Testis (tissue), 5 donors: ENCODE measurements at places on chromosomes 1 and 21. TPM values are rescaled to one million over a fixed set of nuclear protein-coding genes. Genes with fewer than 3 reads are reported as not detected.

DNA sequence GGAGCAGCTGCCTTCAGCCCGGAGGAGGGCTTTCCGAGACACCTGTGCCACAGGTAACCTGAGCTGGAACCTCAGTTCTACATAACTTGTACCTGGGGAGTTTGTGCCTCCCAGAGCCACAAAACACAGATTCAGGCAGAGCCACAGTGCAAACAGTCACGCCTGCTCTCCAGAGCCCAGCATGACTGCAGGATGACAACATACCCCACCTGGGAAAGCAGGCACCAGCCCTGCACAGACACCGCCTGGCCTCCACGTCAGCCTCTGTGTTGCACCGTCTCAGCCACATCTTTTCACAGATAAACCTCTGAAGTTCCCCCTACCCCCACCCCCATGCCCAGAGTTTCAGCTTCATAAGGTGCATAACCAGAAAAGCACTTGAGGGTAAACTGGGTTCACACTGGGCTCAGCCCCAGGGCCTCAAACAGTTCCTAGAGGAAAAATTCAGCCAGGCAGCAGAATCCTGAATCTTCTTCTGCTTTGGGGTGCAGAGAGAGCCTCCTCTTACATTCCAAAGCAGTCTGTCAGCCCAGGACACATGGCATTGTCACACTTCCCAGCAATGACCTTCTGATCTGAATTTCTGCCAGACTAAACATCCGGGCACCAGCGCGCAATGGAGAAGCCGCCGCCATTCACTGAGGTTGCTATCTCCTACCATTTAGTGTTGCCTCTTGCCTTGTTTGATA is 229.5 kb downstream of the TOMM20 start:
- H3K27ac ChIP-seq = no peak overlapping the region
- H3K27me3 ChIP-seq = no peaks in the 10 kb centered on the region
- H3K4me1 ChIP-seq = no peaks in the 10 kb centered on the region
- H3K4me3 ChIP-seq = no peak overlapping the region
- no peaks in the 10 kb centered on the region for H3K36me3 ChIP-seq

DNA sequence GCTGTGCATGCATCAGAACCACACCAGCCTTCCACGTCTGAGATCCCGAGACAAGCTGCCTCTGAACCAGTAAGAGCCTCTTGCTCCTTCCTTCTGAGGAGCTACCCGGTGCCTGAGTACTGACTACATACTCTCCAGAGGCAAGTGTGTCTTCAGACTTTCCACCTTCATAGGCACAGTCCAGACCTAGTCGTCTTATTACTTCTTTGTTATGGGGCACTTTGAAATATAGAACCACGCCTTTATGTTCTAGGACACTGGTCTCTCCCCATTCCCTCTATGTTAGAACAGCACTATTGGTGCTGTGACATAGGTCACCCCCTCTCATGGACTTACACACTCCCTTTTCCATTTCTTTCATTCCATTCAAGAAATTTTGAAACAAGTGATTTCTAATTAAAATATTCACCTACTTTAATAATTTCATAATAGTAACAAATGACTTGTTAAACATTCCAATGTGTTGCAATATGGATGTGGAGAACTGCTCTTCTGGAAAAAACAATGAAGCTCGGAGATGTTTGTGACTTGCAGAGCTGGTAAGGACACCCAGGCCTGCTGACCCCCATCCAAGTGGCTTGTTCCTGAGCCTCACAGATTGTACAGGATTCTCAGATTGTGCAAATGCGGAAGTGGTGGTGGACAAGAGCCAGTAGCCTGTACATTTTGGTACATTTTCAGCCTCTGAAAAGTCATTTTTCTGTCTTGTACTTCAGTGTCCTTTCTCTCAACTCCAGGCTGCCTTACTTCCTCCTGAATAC is 76.1 kb upstream of the SIPA1L2 start:
- no peak overlapping the region for H3K4me3 ChIP-seq
- no peak for DNase-seq
- H3K27me3 ChIP-seq = no peaks in the 10 kb centered on the region
- H3K27ac ChIP-seq = no peak overlapping the region

DNA sequence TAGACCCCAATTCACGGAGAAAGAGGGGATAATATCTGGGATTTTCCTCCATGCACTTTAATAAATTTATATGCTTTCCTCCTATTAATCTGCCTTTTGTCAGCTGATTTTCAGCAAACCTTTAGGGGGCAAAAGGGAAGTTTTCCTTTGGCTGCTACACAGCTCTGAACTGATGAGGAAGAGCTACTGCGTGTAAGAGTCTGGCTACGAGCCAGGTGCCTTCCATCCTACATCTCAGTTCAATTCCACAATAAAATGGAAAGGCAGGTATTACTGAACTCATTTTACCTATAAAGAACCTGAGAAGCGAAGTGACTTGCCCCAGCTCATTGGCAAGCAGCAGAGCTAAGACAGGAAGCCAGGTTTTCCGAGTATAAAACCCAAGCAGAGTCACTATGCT is 28.3 kb upstream of the ZNF326 start:
- H3K4me1 ChIP-seq = no peaks in the 10 kb centered on the region
- no peak overlapping the region for H3K27ac ChIP-seq
- no peak for DNase-seq
- H3K27me3 ChIP-seq = no peaks in the 10 kb centered on the region

- H3K27ac ChIP-seq = peak within 1 kb of the TSS; percentile 85
- no peaks in the 10 kb centered on the region for H3K27me3 ChIP-seq
- peaks cover 9% of the 10 kb centered on the region for H3K4me1 ChIP-seq
- H3K36me3 ChIP-seq = no peaks in the 10 kb centered on the region
- peak within 1 kb of the TSS; percentile 91 for H3K4me3 ChIP-seq
Observed at GRCh38 chr1:52697795-52698674, at the start of gene COA7. TSS of gene COA7 (minus strand) at chr1:52698347. CDS start at chr1:52698326, 21 bp downstream.

GRCh38 chr1:59494145-59494833 is 197.4 kb downstream of the FGGY start:
- H3K4me1 ChIP-seq = peaks cover 6% of the 10 kb centered on the region
- DNase-seq = no peak
- no peaks in the 10 kb centered on the region for H3K27me3 ChIP-seq
- no peak overlapping the region for H3K4me3 ChIP-seq
- H3K27ac ChIP-seq = no peak overlapping the region

DNA sequence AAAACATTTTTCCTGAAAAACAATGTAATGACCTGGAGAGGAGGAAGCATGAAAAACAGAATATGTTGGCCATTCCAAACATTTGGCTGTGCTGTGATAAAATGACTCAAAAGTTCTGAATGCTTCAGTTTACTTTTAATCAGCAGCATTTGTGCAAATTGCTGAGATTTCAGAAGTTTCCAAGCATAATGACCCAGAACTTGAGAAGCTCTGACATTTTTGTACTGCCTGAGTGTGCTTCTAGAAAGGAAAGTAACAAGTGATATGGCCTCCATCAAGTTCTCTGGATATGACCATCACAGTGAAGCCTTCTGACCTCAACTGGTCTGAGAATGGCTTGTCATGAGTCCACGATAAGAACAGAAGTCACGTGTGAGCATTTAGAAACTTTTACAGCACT is 283.4 kb upstream of the ZRANB2 start:
- no peak for DNase-seq
- no peak overlapping the region for H3K4me3 ChIP-seq
- H3K4me1 ChIP-seq = no peaks in the 10 kb centered on the region
- no peaks in the 10 kb centered on the region for H3K27me3 ChIP-seq
- H3K36me3 ChIP-seq = no peaks in the 10 kb centered on the region
- H3K27ac ChIP-seq = no peak overlapping the region

- H3K4me3 ChIP-seq = no peak overlapping the region
- no peaks in the 10 kb centered on the region for H3K36me3 ChIP-seq
- H3K4me1 ChIP-seq = peaks cover 5% of the 10 kb centered on the region
- no peak overlapping the region for H3K27ac ChIP-seq
- H3K27me3 ChIP-seq = no peaks in the 10 kb centered on the region
Observed at GRCh38 chr1:161017756-161018630, 3.0 kb downstream of the F11R start.

LRRC42 gene
- total RNA-seq = 37.8 TPM

DNA sequence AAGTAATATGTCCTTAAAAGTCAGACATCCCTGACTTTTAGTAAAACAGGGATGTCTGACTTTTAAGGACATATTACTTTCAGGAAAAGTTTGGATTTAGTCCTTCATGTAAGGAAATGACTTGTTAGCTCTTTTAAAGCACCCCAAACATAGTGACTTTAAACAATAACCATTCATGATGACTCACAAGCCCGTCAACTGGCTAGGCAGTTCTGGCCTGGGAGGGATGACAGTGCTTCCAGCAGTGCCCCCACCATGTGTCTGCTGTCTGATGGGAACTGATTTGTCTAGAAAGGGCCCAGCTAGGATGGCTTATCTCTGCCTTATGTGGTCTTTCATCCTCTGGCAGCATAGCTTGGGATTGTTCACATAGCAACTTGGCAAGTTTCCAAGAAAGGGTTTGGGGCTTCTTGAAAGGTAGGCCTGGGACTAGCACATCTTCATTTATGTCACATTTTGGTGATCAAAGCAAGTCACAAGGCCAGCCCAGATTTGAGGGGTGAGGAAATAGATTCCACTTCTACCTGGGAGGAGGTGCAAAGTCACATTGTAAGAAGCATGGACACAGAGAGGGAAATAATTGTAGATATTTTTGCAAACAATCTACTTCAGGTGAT is 143.5 kb downstream of the C1orf94 start:
- no peaks in the 10 kb centered on the region for H3K4me1 ChIP-seq
- H3K4me3 ChIP-seq = no peak overlapping the region
- H3K27ac ChIP-seq = no peak overlapping the region
- H3K36me3 ChIP-seq = no peaks in the 10 kb centered on the region
- H3K27me3 ChIP-seq = no peaks in the 10 kb centered on the region
- DNase-seq = no peak

- no peak for DNase-seq
- no peaks in the 10 kb centered on the region for H3K36me3 ChIP-seq
- H3K27ac ChIP-seq = peak overlapping the region; percentile 89
- peaks cover 50% of the 10 kb centered on the region for H3K4me1 ChIP-seq
- H3K4me3 ChIP-seq = peak overlapping the region; percentile 96
- no peaks in the 10 kb centered on the region for H3K27me3 ChIP-seq
Observed at GRCh38 chr1:154181944-154182343, 10.0 kb downstream of the TPM3 start.

- H3K27ac ChIP-seq = no peak overlapping the region
- no peak overlapping the region for H3K4me3 ChIP-seq
- no peaks in the 10 kb centered on the region for H3K36me3 ChIP-seq
- DNase-seq = no peak
Observed at GRCh38 chr1:94006604-94007003, 97.4 kb upstream of the GCLM start.

- no peaks in the 10 kb centered on the region for H3K36me3 ChIP-seq
- no peak overlapping the region for H3K4me3 ChIP-seq
- no peak overlapping the region for H3K27ac ChIP-seq
- H3K4me1 ChIP-seq = peaks cover 23% of the 10 kb centered on the region
- DNase-seq = no peak
Observed at GRCh38 chr1:55696891-55697290, 481.7 kb upstream of the USP24 start.

DNA sequence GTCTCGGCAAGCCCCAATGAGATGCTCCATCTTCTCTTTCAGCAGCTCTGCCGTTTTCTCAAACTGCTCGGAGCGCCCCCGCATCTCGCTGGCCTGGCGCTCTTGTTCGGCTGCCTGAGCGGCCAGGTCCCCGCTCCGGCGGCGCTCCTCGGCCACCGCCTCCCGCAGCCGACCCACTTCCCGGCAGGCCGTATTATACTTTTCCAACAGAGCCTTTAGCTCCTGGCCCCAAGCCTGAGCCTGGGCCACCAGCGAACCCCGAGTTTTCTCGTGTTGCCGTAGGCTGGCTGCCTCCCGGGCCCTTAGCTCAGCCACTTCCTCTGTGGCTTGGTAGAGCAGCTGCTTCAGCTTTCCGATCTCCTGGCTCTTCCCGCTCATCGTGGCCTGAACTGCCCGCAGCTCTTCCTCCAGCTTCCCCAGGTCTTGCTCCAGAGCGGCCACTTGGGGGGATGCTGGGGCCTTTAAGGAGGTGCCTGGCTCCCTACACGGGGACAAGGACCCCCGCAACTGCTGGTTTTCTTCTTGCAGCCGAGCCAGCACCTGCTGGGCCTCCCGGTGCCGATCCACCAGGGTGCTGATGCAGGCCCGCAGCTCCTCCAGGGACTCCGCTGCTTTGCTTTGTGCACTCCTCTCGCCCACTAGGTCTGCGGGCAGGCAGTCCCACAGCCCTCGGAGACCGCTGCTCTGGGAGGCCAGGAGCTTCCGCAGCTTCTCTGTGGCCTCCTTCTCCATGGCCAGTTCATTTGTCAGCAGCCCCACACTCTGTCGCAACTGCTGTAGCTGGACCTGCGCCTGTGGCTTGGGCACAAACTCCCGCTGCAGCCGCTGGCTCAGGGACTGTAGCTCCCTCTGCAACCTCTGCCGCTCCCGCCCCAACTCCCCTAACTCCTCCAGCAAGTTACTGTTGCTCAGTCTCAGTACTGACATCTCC is 13.4 kb upstream of the PIAS3 start:
- no peaks in the 10 kb centered on the region for H3K27me3 ChIP-seq
- no peaks in the 10 kb centered on the region for H3K36me3 ChIP-seq
- peaks cover 18% of the 10 kb centered on the region for H3K4me1 ChIP-seq
- peak overlapping the region; percentile 79 for H3K27ac ChIP-seq
- peak overlapping the region; percentile 43 for H3K4me3 ChIP-seq

CRP gene
- total RNA-seq = 0.16 TPM

ELAPOR1 gene
- total RNA-seq = 47.8 TPM

- H3K4me3 ChIP-seq = no peak overlapping the region
- H3K36me3 ChIP-seq = no peaks in the 10 kb centered on the region
- no peaks in the 10 kb centered on the region for H3K27me3 ChIP-seq
Observed at GRCh38 chr1:160830321-160831153, 32.1 kb downstream of the CD244 start.

CYP4A11 gene
- total RNA-seq = 0.16 TPM

GRCh38 chr1:10679496-10680220 is 116.8 kb downstream of the CASZ1 start:
- H3K4me1 ChIP-seq = no peaks in the 10 kb centered on the region
- H3K36me3 ChIP-seq = no peaks in the 10 kb centered on the region

DNA sequence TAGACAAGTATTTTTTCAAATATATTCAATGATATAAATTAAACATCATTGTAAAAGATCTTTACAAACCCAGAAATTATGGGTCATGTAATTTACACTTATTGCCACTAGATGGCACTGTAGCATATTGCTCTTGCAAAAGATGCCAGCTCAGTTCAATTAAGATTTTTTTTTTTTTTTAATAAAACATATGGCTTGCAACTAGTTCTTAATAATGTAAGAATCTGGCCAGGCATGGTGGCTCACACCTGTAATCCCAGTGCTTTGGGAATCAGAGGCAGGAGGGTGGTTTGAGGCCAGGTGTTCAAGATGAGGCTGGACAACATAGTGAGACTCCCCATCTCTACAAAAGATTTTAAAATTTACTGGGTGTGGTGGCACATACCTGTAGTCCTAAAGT is 49.4 kb upstream of the DESI2 start:
- H3K36me3 ChIP-seq = no peaks in the 10 kb centered on the region
- no peaks in the 10 kb centered on the region for H3K27me3 ChIP-seq
- no peak overlapping the region for H3K4me3 ChIP-seq
- DNase-seq = no peak

S100A2 gene
- 1.9 TPM for total RNA-seq

- no peak for DNase-seq
- H3K4me3 ChIP-seq = no peak overlapping the region
- peaks cover 28% of the 10 kb centered on the region for H3K4me1 ChIP-seq
- H3K27ac ChIP-seq = no peak overlapping the region
- no peaks in the 10 kb centered on the region for H3K36me3 ChIP-seq
Observed at GRCh38 chr1:9596415-9597123, 7.9 kb downstream of the TMEM201 start.

GRCh38 chr1:173057984-173058383 is 7.2 kb upstream of the TNFSF18 start:
- H3K4me3 ChIP-seq = no peak overlapping the region
- DNase-seq = no peak
- H3K4me1 ChIP-seq = no peaks in the 10 kb centered on the region
- H3K27me3 ChIP-seq = no peaks in the 10 kb centered on the region
- no peak overlapping the region for H3K27ac ChIP-seq

BSND gene
- total RNA-seq = 0.19 TPM
